Renal cortical epithelial cell (primary cell): ENCODE measurements at places on chromosomes 5 and 9.

- DNase-seq, result no peak
Measured at GRCh38 chr5:2029206-2029605, 146.5 kb upstream of the IRX4 start.

- DNase-seq, result no peak
Measured at GRCh38 chr5:78926252-78926651, 58.9 kb downstream of the ARSB start.

DNA sequence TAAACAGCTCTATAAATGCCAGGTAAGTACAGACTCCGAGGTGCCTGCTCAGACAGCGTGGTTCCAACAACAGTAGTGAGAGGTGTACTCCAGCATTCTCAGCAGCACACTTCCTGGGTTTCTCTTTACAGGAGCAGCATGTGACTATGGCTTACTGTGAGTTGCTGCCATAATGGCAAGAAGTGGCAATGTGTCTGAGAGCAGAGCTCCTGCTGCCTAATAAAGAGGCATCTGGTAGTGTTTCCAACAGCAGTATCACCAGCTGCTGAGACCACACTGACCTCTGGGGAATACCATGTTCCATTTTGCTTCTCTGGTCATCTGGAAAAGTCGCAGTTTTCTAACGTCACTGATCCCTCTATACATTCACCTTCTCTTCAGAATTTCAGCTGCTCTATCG lies 398.2 kb downstream of the SLCO4C1 start:
- DNase-seq, result no peak

GRCh38 chr9:99368341-99369326 lies 146.6 kb downstream of the SEC61B start:
- DNase-seq, result peak; percentile 19

- DNase-seq, result no peak
Measured at GRCh38 chr5:72291601-72292000, 28.4 kb downstream of the MRPS27 start.

DNA sequence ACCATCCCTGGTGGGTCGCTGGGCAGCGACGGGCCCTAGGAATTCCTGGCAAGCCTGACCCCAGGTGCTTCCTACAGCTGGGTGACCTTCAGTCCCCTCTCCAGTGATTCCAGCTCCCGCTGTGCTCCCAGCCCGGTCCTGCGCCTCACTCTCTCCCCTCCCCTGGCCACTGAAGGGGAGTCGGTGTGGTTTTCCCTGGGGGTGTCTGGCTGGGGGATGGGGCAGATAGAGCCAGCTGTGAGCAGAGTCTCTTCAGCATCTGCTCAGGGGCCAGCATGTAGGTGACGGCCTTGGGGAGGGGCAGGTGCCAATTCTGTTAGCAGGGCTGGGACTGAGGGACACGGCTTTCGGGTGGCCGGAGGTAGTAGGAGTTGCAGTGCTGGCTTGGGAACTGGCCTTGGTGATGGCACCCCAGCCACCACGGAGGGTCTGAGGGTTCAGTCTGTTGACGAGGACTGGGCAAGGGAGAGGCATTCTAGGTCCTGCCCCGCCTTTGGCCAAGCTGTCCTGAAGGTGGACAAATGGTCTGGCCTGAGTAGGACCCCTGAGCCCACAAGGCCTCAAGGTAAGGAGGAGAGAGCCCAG lies 3.2 kb downstream of the GPSM1 start:
- DNase-seq, result no peak

GRCh38 chr9:127162864-127163365 lies 40.5 kb upstream of the ANGPTL2 start:
- no peak for DNase-seq

DNA sequence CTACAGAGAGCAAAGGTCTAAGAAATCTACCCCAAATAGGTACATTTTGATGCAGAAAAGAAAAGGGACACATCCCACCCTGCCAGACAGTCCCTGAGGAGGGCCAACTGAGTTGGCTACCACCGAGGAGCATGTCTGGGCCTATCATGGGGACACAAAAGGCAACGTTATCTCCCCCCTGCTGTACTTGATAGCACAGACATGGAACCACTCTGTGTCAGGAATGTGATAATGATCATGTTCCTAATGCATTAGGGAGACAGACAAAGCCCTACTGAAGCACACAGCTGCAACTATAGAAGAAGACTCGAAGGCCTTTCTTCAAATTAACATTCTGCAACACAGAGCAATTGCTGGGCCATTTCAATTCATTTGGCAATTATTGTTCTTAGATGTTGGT lies 84.5 kb downstream of the ENC1 start:
- DNase-seq, result no peak

GRCh38 chr9:3500044-3500443 lies 25.8 kb downstream of the RFX3 start:
- no peak for DNase-seq

GRCh38 chr5:38373743-38374142 lies 115.4 kb downstream of the EGFLAM start:
- DNase-seq, result no peak

DNA sequence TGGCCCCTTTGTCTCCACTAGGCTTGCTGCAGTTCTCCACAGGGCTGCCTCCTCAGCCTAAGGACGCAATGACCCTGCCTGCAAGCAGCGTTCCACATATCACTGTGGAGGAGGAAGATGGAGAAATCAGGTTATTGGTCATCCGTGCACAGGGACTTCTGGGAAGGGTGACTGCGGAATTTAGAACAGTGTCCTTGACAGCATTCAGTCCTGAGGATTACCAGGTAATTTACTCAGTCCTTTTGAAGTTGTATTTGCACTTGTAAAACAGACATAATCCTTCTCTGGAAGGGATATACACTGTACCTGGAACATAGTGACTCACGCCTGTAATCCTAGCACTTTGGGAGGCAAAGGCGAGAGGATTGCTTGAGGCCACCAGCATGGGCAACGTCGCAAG lies 116.6 kb downstream of the ADGRV1 start:
- no peak for DNase-seq

DNA sequence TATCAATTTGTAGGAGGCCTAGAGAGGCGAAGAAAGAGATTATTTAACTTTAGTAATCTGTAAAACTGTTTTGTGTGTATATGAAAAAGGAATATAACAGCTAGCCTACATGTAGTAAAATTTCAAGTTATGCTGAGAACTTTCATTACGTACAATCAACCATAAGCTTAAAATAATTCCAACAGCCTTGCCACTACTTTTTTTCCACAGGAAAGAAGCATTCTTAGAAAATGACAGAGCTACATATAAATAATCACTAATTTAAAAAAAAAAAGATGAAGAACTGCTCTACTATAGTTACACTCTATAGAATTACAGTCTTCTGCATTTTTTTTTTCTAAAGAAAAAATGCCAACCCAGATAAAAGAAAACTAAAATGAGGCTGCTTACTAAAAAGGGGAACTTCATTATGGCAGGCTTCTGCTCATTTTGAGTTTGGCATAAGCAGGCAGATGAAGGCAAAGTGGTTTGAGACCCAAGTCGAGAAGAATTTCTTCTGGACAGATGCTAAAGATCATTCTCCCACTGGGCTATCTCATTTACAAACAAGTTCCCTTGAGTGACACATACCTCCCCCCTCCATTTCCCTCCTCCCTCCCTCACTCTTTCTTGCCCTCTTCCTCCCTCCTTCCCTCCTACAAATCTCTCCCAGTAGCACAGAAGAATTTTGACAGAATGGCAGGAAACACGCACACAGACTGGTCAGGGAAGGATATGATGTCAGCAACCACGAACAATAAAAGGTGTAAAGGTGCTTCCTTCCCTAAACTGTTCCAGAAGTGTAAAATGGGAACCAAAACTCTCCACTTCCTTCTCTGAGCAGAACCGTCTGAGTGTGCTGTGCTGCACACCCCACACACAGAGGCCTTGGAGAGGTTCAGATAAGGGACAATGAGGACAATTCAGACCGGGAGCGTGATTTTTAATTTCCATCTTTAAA lies 56.1 kb downstream of the MEF2C start:
- DNase-seq, result peak; percentile 56

- peak; percentile 88 for DNase-seq
Measured at GRCh38 chr5:36575361-36575781, 31.0 kb upstream of the SLC1A3 start.

DNA sequence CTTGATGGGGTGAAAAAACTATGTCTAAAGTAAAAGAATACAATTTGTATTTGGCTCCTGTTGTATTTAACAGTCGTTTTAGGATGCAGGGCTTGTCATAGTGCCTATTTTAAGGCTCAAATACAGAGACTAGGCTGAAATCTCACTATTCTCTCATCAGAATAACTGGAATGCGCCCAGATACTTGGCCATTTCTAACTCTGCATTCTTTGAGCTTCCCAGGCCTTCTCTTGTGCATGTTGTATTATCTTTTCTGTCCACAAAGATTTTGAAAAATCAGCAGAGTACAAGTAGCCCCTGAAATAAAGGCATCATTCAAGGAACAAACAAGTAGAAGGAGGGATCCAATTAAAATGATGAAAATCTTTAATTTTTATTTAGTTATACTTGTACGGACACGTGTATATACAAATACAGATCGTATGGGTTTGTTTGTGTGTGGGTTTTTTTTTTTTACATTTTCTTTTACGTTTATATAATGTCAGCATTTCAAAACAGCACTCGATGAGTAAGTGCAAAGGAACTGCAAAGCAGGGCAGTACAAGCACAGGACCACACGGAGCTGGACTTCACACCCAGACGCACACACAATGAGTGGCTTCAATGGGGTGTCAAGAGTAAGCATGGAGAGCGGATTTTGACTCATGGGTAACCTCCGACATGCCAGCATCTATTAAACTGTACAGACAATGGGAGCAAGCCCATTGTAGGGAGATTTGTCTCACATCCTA lies 294.0 kb downstream of the EFNA5 start:
- peak; percentile 75 for DNase-seq

- peak; percentile 78 for DNase-seq
Measured at GRCh38 chr9:133127340-133127981, 6.4 kb upstream of the RALGDS start.

DNA sequence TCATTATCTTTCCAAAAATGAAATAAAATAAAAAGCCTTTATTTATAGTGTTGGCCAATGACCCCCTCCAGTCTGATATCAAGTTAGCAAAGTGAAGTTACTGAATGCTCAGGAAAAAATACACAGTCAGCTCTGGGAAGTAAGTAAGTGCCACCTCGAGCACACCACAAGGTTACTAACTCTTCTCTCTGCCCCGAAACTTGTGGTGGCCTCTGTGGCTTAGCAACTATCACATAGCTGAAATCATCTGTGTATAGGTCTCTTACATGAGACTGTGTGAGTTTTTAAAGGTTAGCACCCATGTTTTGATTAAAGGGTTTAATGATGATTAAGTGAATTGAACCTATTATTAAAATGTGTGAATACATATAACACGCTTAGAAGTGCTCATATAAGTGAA lies 161.4 kb upstream of the KLF4 start:
- DNase-seq, result no peak

GRCh38 chr5:115460472-115460871 lies 84.1 kb downstream of the FEM1C start:
- DNase-seq, result peak; percentile 92

GRCh38 chr5:159894149-159894720 lies 22.0 kb upstream of the ADRA1B start:
- no peak for DNase-seq

DNA sequence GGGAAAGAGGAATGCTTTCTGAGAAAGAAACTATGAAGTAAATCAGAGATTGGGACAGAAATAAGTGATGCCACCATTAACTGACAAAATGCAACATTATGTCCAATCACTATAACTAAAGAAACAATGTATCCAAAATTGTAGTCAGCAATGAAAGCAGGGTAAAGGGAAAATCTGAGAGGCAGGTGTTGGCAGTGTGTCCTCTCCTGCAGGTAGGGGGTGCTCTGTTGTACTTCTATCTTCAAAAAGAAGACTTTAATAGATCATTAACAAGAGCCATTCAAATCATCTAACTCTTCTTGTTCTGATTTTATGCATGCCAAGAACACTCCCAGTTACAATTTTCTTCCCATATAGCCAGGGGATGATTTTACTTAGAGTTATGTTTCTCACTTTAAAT lies 1275.7 kb downstream of the PTPRD start:
- DNase-seq, result no peak

DNA sequence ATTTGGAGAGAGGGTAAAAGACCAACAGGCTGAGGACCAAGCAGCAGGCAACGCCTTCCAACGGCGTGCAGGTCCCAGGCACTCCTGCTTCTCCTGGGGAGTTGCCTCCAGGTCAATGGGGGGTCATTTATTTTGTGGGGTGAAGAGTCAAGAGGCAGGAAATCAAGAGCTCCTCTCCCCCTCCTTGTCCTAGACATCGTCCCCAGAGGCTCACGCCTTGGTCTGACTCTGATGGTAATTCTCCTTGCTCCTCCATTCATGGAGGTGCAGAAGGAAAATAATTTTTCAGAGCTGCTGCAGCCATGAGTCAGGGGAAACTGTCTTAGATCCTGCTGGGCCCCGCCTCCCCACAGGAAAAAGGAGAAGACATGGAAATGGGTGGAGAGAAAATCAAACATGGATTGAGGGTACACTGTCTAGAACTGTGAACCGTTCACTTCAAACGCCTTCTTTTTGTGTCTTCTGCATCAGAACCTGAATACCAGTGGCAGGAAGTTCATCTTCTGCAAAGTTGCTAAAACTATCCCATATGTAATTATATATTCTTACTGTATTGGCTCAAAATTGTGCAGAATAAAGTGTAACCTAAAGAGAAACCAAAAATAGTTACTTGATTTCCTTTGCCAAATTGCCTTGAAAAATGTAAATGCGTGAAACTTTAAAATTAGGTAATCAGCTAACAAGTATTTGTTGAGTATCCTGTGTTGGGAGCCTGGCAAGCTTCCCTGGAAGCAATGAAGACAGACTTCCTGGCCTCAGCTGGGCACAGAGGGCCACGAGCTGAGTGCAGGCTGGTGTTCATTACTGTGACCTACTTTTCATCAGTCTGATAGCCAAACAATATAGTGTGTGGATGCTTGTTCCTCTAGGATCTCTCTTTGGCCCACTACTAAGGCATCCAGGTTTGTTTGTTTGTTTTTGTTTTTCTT lies 142.0 kb downstream of the CMYA5 start:
- DNase-seq, result no peak

DNA sequence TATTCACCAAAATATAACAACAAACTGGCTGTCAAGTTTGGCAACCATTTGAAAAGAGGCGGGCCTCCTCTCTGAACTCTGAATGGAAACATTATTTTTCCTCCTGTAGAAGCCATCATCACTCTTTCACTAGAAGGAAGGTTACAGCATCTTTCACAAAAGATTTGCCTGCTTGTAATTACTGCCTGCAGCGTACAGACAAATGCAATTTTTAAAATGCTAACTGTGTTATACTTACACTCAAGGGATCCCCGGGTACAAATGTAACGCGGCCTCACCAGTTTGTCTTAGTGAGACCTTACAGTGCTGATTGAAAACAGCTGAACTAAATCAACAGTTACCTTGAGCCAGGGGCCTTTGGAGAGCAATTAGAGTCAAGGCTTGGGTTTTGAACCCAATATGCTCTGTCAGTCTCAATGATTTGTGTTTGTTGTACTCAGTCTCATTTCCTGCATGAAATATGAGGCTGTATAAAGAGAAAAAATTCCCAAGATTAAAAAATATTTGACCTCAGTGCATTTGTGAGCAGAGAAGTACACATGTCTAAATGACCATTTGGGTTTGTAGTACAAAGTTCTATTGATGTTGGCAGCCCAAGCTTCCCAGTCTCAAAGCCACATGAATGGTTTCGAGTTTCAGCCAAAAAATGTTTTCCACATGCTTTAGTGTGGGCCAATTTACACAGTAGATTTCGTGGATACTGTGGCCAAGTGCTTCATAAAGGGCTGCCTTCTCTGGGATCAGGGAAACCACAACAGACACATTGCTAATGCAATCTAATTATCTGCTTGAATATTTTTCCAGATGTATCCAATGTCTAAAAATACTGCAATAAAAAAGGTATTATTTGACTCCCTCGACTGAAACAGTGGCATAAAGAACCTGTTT lies 500.0 kb downstream of the SPATA31D1 start:
- no peak for DNase-seq

GRCh38 chr9:86794391-86795046 lies 152.8 kb downstream of the GAS1 start:
- no peak for DNase-seq
